ENCODE measurements at places on chromosomes 7 and 10.
A peak's percentile ranks its signal among the peaks of the same experiment; 100 is the strongest.

GRCh38 chr10:59362144-59362958 lies at the start of gene FAM13C:
Gene FAM13C, minus strand, starts transcription at chr10:59362549. Its CDS starts 89 bp downstream, at chr10:59362460.
- DNase-seq = peak; percentile 44

- DNase-seq = no peak
Observed at GRCh38 chr7:35386082-35386815, 132.3 kb upstream of the TBX20 start.

DNA sequence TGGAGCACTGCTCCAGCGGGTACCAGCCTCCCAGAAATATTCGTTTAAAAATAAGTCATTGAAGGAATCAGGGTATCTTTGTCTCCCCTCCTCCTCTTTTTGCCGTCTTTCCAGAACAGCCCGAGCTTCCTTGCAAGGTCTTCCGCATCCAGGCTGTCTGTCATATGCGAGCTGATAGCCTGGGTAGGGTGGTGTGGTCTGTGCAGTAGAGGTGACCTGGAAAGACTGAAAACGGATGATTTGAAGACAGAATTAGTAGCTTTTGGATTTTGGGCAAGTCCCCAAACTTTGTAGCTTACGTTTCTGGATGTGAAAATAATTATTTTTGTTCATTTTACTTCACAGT lies 480 bp downstream of the VPS50 start:
- no peak for DNase-seq

DNA sequence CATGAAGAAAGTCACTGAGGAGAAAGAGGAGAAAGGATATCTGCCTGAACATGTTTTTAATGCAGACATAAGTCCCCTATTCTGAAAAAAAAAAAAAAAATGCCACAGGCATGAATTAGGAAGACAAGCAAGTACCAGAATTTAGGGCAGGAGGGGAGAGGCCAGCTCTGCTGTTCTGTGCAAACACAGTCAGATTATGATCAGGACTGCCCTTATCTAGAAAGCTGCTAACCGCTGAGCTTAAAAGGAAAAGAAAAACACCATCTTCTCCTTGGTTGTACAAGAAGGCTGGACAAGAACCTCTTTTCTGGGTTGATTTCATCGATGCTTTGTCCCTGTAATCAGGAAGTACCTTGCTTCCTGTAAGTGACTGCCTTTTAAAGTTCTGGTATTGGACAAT lies 15.3 kb upstream of the PWWP2B start:
- no peak for DNase-seq

DNA sequence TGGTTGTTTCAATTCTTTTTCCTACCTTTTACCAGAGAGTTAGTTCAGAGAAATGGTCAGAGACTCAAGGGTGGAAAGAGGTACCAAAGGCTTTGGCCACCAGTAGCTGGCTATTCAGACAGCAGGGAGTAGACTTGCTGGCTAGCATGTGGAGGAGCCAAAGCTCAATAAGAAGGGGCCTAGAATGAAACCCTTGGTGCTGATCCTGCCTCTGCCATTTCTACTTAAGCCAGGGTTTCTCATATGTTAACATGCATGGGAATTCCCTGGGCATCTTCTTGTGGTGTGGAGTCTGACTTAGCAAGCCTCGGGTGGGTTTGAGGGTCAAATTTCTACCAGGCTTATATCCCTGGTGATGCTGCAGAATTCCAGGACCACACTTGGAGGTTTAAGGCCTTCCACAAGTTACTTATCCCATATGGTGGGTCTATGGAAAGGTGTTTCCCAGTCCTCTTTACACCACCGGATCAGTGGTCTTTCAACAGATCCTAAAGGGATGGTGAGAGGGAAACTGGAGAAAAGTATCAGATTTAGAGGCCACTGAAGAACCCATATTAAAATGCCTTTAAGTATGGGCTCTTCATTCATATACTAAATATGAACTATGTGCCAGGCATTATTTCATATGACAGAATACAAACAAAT lies 3.2 kb downstream of the IL6 start:
- no peak for DNase-seq

DNA sequence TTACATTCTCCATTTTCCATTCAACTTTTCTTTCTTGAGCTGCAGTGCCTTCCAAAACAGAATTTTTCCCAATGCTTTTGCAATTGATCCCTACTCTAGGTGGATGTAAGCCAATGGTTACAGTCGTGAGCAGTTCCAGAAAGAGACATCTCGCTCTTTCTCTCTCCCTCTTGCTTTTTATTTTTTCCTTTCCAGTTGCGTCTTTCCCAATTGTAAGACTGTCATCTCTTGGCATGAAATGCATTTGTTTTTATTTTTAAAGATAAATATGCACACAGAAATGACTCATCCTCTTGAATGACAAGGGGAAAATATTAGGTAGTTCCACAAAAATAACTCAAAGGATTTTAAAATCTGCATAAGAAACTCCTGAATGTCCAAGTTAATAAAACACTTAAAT lies 25.1 kb downstream of the GLI3 start:
- no peak for DNase-seq

DNA sequence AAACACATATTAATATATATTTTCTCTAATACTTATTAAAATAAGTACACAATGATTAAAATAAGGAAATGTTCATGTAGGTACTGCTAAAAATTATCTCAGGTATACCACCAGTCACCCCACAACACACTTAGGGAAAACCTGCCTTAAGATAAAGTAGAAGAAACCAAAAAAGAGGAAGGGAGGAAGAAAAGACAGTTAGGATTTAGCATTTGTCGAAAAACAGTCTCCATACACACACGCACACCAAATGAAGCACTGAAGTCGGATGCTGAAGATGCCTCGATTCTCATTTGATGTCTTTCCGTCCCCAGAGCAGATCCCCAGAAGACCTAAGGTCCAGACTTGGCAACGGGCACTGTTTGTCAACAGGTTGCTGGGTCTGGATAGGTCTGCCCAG lies 30.0 kb upstream of the ARID5B start:
- no peak for DNase-seq

- no peak for DNase-seq
Observed at GRCh38 chr10:109924967-109925620, 1.8 kb upstream of the XPNPEP1 start.

DNA sequence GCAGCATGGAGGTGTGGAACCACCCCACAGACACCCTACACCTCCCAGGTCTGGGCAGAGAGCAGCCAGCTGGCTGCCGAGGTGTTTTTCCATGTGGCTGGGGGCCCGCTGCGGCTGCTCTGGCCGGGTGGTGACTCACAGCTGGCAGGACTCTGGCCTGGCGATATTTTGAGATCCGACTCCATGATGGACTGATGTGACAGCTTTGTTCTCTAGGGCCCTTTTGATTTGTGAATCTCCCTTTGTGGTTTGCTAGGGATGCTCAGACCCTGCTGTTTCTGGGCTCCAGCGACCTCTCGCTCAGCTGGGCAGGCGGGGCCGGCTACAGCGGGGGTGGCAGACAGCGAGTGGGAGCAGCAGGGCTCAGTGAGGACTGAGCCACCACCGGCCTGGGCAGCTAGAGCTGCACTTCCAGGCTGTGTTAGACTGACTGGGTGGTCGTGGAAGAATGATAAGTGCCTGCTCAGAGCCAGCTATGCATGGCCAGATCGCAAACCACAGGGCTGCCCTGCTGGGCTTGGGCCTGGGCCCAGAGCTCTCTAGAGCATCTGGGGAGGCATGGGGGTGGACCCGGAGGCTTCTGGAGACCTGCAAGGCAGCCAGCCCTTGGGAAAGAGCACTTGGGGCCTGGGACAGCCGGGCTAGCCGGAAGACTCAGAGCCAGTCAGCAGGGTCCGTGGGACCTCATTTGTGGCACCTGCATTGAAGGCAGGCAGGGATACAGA lies 46.2 kb upstream of the GDF10 start:
- no peak for DNase-seq

GRCh38 chr7:21771906-21772610 lies 173.6 kb downstream of the CDCA7L start:
- DNase-seq = no peak

- DNase-seq = peak; percentile 14
Observed at GRCh38 chr7:16431646-16432424, 10.5 kb upstream of the CRPPA start.

GRCh38 chr7:158409816-158410330 lies 177.8 kb downstream of the PTPRN2 start:
- DNase-seq = no peak

DNA sequence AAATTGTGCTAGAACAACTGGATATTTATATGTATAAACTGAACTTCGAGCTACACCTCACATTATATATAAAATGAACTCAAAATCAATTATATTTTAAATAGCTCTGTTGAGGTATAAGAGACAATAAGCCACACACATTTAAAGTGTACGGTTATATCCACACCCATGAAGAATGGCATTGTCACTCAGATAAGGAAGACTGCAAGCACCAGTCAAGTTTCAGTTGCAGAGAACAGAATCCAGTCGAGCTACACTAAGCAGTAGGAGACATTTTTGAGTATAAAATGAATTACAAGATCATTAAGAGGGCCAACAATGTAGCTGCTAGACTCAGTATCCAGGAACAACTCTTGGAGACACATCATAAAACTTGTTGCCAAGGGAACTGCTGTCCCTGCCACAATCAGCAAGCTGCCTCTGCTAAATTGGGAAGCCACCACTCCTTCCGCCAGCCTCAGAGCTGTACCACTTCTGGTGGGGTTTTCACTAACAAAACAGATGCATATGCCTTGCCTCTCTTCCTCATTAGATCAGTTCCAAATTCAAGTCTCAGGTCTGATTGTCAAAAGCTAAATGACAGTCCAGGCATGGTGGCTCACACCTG lies 19.6 kb upstream of the GPNMB start:
- no peak for DNase-seq

DNA sequence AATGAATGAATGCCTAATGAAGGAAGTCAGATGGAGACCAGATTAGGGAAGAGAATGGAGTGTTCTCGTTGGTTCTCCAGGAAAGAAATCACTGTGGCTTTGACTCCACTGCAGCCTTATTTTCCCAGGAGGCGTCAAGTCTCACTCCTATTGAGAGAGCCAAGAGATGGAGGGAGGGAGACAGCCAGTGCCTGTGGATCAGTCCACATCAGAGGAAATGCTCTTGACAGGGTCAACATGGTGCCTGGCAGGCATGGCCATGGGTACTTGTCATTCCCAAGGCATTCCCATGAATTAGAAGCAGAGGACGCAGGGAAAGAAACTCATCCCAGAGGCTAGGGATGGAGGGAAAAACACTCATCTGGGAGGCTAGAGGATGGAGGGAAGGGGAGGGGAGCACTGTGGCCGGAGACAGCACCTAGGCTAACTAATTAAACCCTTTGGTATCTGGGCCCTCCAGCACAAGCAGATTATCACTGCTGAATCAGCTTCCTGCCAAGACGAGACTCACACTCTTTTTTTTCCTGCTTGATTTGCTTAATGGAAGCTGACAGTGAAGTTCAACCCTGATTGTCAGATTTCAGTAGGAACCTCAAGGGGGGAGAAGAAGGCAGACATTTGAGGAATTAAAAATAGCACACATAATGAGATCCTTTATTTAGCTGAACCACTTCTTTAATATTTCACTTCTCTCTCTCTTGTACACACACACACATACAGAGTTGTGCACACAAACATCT lies 1233.2 kb upstream of the AUTS2 start:
- DNase-seq = no peak

DNA sequence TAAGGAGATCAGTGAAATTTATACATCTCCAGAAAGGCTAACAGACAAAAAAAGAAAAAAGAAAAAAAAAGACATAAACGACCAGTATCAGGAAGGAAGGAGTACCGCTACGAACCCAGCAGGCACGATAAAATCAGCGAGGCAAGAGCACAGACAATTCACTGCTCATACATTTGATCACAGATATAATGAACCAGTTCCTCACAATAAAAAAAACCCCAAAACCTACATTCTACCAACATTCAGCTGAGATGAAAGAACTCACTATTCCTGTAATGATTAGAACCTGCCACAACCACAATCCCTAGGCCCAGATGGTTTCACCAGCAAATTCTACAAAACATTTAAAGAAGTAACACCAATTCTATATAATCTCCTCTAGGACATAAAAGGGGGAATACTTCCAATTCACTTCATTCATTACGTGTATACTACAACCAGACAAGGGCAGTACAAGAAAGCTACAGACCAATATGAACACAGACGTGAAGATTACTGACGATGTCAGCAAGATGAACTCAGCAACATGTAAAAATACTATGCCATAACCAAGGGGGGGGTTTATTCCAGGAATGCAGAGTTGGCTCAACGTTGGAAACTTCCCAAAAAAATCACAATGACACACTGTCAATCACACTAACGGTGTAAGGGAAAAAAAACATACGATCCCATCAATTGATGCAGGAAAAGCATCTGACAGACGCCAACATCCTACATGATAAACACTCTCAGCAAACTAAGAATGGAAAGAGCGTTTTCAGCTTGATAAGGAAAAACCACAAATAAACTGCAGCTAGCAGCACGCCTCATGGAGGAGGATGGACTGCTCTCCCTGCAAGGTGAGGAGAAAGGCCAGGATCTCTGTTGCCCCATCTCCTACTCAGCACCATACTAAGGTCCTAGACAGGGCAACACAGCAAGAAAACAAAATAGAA lies 256.2 kb downstream of the ELFN1 start:
- DNase-seq = no peak

- DNase-seq = no peak
Observed at GRCh38 chr10:14822879-14823755, 14.7 kb downstream of the CDNF start.

- DNase-seq = no peak
Observed at GRCh38 chr10:42963312-42963711, 113.6 kb upstream of the RET start.

GRCh38 chr7:2326951-2327350 lies 12.7 kb upstream of the SNX8 start:
- DNase-seq = no peak

GRCh38 chr10:62130948-62131347 lies 137.7 kb downstream of the RTKN2 start:
- no peak for DNase-seq

- no peak for DNase-seq
Observed at GRCh38 chr7:41224063-41224763, 478.7 kb downstream of the INHBA start.

DNA sequence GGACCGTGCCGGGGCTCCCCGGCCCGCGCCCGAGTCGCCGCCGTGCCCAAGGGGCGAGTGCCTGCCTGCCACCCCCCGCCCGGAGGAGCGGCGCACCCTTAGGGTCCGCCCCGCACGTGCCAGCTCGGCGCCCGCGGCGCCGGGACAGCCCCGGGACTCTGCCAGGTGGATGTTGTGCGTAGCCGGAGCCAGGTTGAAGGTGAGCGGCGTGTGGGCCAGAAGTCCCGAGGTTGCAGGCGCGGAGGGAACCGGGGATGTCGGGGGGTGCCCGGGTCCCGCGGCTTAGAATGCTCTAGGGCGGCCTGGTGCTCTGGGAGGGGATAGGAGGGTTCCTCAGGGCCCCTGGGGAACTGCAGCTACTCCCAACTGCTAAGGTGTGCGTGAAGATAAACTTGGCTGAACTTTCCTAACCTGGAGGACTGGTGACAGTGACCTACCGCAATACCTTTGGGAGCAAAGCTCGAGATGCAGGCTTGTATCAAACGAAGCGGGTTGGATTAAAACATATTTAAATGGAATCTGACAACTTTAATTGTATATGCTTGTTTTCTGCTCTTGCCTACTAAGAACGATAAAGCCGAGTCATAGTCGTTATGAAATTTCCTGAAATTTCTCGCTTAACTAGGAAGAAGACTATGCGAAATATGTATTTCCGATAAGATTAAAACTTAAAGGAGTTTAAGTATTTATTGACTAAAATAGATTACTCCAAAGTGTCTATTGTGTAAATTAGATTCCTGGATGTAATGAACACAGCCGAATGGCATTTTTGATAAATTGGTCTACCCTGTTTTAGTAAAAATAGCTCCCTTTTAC lies at the start of gene CUX1:
TSS of gene CUX1 (plus strand) at position 156 of the 816 bp plus-strand sequence. CDS start at position 170, 14 bp downstream.
- DNase-seq = no peak
